Frontal cortex (tissue), 4 donors: ENCODE measurements at places on chromosomes 16 and 17.

- no peak for DNase-seq
Observed at GRCh38 chr16:22624800-22625533, 114.3 kb downstream of the NPIPB5 start.

- no peak for DNase-seq
Observed at GRCh38 chr16:64740261-64740660, 381.6 kb downstream of the CDH11 start.

- no peak for DNase-seq
Observed at GRCh38 chr17:43446773-43447172, 37.0 kb upstream of the DHX8 start.

- no peak for DNase-seq
Observed at GRCh38 chr17:68468788-68469187, 11.5 kb upstream of the WIPI1 start.

GRCh38 chr16:28503470-28504259, 3.0 kb downstream of the IL27 start:
- DNase-seq: no peak

DNA sequence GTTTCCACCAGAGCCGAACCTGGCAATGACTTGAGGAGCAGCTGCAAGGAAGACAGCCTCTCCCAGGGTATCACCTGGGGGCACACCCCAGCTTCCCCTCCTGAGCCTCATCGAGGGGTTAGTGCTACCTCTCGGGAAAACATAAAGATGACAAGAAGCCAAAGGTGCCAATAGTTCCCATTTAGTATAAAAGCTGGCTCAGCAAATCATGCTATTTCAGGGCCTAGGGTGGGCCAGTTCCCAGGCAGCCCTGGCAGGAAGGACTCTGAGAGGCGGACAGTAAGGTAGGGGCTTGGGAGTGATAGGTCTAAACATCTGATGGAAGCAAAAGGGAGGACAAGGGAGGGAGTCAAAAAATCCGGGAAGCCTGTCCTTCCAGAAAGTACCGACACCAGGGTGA, 46.2 kb downstream of the SOST start:
- DNase-seq: no peak

DNA sequence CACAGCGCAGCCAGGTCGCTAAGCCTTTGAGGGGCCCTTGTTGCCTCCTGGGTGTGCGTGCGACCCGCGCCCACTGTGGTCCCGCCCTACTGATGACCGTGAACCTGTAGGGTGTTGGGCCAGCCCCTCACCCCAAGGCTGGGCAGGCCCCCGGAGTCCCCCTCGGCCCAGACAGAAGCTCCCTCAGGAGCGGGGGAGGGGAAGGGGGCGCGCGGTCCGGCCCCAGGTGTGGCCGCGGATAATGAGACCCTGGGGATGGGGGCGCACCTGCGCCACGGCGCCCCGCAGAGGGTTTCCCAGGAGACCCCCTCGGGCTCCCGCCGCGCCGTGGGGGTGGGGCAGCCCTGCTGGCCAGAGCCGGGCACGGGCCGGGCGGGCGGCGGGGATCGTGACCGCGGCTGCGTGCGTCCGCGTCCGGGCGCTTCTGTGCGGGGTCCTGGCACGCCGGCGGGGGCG, 358 bp upstream of the ARHGDIG start:
- DNase-seq: no peak

DNA sequence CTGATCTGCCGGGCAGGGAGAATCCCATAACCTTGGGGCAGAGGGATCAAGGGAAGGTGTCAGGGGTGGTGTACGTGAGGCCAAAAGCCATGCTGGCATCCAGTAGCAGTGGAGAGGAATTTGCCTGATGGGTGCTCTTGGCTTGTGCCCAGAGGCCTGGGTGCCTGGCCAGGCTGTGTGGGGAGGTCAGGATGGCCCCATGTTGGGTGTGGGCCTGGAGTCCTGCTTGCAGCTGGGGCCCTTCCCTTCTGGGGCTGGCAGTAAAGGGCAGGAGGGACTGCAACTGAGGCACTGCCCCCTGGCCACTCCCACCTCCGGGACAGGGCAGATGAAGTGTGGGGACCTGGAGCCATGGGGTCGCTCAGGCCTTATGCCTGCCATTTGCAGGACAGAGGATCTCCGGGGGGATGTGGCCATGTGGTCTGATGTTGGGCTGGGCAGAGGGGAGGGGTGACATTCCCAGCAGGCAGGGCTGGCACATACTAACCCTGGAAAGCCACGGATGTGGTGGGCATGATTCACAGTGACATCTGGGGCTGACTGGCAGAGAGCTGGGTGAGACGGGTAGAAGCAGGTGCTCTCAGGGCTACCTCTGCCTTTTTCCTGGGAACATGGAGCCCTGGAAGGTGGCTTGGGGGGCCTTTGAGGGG, 3.5 kb downstream of the FMNL1 start:
- DNase-seq: no peak

GRCh38 chr16:66295761-66296546, 70.5 kb upstream of the CDH5 start:
- DNase-seq: no peak

GRCh38 chr16:17475104-17475503, 4.3 kb upstream of the XYLT1 start:
- DNase-seq: no peak

GRCh38 chr17:17822189-17822588, 14.6 kb downstream of the SREBF1 start:
- DNase-seq: peak; percentile 86

DNA sequence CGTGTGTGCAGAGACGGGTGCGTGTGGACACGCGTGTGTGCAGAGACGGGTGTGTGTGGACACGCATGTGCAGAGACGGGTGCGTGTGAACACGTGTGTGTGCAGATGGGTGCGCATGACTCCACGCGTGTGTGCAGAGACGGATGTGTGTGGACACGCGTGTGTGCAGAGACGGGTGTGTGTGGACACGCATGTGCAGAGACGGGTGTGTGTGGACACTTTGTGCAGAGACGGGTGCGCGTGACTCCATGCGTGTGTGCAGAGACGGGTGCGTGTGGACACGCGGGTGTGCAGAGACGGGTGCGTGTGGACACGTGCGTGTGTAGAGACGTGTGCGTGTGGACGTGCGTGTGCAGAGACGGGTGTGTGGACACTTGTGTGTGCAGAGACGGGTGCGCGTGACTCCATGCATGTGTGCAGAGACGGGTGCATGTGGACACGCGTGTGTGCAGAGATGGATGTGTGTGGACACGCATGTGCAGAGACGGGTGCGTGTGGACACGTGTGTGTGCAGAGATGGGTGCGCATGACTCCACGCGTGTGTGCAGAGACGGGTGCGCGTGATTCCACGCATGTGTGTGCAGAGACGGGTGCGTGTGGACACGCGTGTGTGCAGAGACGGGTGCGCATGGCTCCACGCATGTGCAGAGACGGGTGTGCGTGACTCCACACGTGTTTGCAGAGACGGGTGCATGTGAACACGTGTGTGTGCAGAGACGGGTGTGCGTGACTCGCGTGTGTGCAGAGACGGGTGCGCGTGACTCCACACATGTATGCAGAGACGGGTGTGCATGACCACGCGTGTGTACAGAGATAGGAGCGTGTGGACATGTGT, 1.6 kb upstream of the CD7 start:
- no peak for DNase-seq

DNA sequence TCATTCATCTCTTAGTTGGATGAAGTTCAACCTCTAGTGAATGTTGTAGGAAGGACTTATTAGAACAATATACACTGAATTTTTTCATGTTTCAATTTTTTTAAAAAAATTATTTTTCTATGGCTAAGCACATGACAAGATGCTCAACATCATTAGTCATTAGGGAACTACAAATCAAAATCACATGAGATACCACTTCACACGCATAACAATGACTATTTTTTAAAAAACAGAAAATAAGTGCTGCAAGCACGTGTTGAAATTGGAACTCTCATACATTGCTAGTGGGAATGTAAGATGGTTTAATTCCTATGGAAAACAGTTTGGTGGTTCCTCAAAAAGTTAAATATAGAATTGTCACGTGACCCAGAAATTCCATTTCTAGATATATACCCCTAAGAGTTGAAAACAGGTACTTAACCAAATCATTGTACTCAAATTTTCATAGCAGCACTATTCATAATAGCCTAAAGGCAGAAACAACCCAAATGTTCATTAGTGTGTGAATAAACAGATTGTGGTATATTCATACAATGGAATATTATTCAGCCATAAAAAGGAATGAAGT, 85.2 kb upstream of the AKTIP start:
- no peak for DNase-seq

DNA sequence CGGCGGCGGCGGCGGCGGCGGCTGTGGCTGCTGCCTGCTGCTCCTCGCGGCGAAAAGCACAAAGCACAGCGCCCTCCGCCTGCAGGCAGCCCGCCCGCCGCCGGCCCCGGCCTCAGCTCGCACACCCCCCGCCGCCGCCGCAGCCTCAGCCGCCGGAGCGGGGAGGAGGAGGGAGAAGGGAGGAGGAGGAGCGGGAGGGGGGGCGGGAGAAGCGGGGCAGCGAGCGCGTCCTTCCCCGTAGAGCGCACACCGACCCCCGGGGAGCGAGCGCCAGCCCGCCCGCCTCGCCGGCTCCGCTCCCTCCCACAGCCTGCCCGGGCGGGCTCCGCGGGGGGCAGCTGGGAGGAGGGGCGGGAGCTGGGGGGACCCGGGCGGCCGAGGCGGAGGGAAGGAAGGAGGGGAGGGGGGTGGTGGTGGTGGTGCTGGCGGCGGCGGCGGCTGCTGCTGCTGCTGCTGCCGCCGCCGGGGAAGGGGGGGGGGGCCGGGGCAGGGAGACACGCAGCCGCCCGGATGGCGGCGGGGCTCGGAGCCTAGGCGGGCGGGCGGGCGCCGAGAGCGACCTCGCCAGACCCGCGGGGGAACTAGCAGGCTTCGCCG, at the start of gene UBTF:
Gene UBTF (minus strand): TSS at position 60 of the 597 bp plus-strand sequence. CDS start 1,446 bp downstream, outside the sequence.
- DNase-seq: peak; percentile 81

DNA sequence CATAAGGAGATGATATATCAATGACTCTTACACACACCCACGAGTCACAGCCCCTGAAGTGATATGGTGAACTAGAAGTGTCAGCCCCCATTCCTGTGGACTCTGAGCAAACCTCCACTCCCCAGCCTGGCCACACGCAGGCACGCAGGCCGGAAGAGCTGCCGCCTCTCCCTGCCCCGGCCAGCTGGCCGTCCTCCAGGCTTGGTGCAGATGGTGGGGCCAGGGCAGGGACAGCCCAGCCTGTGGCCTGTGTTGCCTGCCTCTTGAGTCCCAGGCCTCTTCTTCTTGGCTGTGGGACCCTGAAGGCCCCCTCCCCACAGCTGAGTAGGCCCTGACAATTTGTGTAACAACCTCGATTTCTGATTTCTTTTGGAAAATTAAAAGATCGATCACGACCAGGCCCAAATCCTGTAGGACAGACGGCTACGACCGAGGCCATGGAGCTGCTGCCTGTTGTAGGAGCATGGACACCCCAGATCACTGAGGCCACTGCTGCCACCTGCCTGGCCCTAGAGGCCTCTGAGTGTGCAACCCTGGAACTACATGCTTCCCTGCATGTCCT, 10.0 kb upstream of the MPRIP start:
- peak; percentile 59 for DNase-seq

DNA sequence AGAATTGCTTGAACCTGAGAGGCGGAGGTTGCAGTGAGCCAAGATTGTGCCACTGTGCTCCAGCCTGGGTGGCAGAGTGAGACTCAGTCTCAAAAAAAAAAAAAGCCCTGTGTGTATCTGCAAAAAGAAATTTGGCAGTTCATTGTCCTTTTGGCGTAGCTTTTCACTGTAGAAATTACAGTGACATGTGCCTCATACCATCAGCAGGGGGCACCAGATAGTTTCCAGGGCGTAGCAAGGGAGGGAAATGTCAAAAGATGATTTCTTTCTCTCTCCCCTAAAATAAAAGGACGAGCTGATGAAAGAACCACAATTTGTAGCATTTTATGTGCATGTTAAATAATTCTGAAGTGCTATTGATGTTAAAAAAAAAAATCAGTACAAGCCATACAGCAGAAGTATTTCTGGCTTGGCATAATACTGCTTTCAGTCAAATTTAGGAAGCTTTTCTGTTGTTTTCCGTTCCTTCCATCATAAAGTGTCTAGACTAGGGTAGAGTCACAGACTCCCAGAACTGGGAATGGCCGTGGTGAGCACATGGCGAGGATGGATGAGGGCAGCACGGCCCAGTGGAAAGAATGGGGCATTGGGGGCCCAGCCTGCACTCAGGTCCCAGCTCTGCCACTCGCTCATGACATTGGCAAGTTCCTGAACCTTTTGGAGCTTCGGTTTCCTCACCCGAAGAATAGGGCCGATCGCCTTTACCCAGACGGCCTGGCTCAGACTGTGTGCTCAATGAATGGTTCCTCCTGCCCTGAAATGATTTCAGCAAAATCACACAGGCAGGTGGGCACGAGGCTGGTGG, 59.8 kb upstream of the RPH3AL start:
- peak; percentile 52 for DNase-seq
